ENCODE measurements at places on chromosomes 3 and 15.

DNA sequence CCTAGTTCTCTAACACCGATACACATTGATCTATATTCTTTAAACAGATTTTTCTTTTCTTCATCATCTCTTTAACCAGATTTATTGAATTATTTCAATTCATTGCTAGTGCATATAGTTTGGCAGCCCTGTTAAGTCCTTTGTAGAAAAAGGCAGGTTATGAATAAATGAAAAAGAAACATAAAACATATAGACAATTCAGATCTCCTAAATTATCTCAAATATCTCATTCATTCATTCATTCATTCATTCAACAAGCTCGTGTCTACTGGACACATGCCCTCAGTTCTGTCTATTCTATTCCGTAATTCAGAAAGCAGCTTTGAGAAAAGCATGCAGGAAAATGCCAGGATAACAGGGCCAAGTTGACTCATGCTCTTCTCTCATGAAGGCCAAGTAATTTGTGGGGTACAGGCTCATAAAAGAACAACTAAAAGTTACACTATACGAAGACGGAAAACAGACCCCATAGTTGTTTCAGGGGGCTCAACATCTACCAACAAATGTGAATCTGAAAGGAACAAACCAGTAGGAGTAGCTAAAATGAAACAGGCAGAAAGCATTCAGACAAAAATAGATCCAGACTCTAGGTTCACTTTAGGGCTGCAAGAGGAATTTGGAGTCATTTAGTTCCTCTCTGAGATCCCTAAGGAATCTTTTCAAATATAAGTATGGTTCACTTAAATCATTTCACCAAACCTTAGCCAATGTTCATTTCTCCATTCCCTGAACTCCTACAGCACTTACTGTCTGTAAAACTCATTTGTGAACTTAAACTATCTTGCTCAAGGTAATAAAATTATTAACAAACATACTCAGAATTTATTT, 7.5 kb downstream of the ZNF148 start:
- DNase-seq = no peak

GRCh38 chr15:41128174-41128902, 12.3 kb upstream of the INO80 start:
- DNase-seq = no peak

DNA sequence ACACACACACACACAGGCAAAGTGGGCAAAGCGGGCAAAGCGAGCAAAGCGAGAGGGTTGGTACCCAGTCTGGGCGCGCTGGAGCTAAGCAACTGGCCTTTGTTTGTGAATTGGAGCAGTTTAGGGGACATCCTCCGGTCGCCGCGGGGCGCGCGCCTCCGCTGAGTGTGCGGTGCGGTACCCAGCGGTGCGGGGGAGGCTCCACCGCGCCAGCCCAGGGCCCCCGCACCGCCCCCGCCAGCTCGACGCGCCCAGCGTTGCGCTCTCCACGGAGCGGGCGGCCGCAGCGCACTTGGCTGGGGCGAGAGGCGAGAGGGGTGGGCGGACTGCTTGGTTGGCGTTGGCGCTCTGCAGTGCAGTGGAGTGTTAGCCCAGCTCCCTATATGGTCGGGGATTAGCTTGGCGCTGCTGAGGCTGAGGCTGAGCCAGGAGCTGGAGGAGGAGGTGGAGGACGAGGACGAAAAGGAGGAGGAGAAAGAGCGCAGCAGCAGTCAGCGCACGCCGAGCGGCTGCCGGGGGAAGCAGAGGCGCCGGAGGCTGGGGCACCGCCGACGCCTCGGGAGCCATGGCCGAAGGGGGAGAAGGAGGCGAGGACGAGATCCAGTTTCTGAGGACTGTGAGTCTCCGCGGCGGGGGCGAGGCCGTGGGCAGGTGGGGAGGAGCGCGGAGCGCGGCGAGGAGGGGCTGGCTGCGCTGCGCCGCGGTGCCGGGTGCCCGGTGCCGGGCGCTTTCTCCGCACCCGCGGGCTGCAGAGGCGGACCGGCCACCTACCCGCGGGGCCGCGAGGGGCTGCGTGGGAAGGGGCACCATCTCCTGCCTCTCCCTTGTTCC, at the start of gene RYR3:
Gene RYR3 (plus strand): TSS at position 487 of the 831 bp plus-strand sequence. CDS start 79 bp downstream, at position 566.
- DNase-seq = no peak

DNA sequence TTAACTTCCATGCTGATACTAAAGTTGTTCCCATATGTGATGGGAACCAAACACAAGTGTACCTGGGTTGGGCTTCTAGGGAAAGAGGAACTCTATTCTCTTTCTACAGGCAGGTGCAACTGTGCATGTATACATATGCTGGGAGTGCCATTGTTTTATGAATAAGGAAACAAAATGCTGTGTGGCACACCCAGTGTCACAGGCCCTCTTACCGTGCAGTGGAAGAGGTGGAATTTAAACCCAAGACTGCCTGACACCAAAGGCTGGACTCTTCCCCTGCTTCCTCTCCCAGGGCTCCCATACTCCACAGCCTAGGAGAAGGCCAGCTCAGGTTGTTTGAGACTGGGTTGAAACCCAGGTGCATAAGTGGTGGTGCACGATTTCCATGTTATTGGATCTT, 1.9 kb upstream of the FETUB start:
- no peak for DNase-seq

DNA sequence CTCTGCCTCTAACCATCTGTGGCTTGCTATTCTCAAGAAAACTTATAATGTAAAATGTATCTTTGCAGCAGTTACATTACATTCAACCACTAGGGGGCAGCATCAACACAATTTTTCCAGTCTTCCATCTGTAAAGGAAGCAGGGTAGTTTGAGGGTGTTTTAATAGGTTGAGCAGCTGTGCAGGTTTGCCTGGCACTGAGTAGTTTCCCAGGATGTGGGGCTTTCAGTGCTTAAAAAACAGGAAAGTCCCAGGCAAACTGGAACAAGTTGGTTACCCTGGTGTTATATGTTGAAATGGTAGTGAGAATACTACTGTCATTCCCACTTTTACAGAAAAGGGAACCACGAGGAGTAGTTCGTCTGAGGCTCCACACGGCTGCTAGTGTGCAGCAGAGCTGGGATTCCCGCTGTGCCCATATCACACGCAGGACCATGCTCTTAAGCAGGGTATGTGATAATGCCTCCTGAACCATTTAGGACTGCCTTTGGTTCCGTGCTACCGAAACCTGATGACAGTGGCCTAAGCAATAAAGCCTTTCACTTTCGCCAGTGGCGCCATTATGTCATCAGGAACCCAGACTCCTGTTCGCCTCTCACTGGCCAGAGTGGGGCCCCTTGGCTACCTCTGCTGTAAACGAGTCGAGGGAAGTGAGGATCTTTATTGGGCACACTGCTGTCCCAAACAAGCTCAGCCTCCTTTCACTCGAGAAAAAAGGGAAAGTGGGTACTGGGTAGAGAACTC, 64.7 kb upstream of the ZBTB38 start:
- DNase-seq = no peak

DNA sequence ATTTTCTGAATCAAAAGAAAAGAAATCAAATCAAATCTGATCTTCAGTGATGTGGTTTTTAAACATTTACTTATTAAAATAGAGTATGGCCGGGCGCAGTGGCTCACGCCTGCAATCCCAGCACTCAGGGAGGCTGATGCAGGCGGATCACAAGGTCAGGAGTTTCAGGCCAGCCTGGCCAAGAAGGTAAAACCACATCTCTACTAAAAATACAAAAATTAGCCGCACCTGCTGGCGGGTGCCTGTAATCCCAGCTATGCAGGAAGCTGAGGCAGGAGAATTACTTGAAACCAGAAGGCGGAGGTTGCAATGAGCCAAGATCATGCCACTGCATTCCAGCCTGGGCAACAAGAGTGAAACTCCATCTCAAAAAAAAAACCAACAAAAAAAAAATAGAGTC, 169.1 kb downstream of the ULK4 start:
- no peak for DNase-seq

- DNase-seq = no peak
These were observed 24.2 kb downstream of the WDR93 start for GRCh38 chr15:89714775-89715174.

- no peak for DNase-seq
These were observed 60.5 kb downstream of the ADAMTS17 start for GRCh38 chr15:100281096-100281917.

All from GM12892 (cell line).